ENCODE measurements at places on chromosomes 12 and 14.

- DNase-seq: no peak
Observed at GRCh38 chr12:109868182-109869051, 11.9 kb downstream of the GLTP start.

DNA sequence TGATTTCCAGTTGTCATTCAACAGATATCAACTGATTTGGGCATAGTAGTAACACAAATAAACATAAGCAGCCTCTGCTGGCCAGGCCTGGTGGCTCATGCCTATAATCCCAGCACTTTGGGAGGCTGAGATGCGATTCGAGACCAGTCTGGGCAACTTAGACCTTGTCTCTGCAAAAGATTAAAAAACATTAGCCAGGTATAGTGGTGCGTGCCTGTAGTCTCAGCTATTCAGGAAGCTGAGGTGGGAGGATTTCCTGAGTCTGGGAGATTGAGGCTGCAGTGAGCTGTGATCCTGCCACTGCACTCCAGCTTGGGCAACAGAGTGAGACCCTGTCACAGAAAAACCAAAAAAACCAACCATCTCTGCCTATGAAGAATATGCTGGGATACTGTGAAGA, 7.1 kb downstream of the METAP2 start:
- DNase-seq: no peak

GRCh38 chr12:104544836-104545235, 88.1 kb downstream of the CHST11 start:
- no peak for DNase-seq

DNA sequence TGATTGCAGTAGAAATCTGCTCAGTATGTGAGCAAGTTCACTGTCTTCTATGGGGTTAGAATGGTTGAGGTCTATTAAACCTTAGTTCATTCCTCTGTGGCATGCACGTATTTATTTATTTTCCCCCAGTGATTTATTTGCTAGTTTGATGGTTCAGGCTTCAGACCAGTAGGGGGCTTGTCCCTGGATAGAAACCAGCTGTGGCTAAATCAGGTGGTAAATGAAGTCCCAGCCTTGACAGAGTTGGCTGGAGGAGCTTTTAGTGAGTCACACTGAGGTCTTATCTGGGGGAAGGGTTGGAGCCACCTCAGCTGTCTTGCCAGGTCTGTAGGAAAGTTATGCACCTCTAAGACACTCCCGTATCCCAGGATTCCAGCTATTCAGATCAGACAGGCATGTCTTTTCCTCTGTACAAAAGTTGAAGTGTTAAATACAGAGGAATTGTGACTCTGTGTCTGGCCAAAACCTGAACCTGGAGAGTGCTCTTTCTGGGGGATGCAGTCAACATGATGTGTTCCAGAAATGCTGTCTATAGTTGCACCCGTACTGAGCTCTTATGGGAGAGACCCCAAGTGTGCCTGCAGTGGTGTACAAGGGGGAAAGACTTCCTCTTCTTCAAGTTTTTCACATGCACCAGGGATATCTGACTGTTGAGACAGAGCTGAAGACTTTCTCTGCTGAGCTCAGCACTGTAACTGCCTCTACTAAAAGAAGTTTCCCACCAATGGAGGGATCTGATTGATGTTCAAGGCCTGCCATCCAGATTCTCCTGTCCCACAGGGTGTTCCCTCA, 1322.1 kb downstream of the TMEM121 start:
- no peak for DNase-seq

GRCh38 chr12:28121433-28121832, 68.8 kb upstream of the CCDC91 start:
- DNase-seq: no peak

GRCh38 chr14:89466484-89466883, 49.5 kb upstream of the FOXN3 start:
- no peak for DNase-seq

DNA sequence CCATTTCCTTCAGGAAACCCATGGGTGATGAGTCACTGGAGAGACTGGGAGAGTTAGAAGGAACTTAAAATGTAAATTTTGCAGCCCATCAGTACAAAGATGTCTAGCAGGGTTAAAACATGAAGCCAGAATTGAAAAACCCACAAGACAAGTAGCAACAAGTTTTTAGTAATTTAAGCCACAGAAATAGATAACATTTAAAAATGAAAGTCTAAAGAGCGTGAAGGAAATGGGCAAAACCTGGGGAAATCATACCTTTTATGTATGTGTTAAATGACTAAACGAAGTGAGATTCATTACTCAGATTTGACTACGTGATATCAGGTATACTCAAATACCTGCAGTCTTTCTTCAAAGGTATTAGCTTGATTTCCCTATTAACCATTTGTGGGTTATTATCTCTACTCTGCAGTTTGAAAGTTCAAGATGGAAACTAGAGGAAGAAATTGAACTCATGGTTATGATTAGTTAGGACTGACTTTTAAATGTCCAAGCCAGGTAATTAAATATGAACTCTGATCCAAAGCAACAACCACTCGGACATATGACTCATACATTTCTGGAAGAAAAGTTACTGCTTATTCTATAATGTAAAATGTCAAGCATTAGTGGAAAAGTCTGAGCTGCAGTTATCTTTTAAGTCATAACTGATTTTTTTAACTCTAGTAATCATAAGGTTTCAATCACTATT, 84.1 kb downstream of the ITPR2 start:
- peak; percentile 71 for DNase-seq

DNA sequence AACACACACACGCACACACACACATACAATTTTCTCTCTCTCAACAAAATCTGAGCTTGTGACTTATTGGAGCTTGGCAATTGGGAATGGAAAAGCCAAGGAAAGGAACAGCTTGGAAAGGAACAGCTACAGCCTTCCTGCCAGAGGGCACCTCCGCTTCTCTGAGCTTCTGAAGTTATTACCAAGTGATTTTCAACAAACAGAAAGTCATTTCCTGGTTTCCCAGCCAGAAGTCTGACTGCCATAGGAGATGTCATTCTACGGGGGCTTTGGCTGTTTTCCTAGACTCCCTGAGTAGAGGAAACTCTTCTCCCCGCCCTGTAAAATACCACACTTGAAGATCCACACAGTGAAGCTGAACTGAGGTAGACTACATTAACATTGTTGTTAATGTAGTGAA, 198.3 kb downstream of the CFAP54 start:
- no peak for DNase-seq

DNA sequence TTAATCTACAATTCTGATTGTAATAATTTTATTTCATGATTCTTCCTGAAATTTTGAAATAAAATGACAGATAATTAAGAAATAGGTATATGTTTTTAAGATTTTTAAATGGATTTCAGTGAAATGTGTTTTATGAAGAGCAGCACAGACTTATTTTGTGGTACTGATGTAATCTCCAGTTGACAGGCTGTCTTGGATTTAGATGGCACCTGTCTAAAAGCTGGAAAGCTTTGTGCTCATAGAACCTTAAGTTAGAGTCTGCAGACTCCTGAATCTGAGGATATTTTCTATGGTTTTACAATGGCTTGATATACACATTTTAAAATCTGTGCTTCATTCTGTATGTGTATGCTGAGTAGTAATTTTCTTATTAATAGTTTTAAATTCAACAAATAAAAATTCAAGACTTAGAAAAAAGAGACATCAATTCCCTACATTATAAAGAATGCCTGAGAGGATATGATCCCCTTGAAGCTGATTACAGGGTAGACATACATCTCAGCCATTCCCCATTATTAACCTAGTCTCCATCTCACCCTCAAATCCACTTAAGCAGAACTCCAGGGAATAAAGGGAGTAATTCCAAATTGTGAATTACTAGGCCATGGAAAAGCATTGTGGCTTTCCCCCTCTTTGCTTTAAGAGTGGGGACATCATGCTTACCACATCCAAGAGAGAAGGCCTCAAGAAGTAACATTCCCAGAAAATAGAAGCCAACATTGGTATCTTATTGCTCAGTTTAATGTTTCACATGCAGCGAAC, 33.7 kb upstream of the ACSS3 start:
- no peak for DNase-seq

DNA sequence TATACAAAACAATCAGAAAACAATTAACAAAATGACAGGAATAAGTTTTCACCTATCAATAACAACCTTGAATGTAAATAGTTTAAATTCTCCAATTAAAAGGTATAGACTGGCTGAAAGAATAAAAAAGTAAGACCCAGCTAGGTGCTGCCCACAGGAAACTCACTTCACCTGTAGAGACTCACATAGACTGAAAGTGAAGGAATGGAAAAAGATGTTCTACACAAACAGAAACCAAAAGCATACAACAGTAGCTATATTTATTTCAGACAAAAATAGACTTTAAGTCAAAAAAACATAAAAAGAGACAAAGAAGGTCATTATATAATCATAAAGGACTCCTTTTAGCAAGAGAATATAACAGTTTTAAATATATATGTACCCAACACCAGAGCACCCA, 152.4 kb upstream of the PWP1 start:
- DNase-seq: no peak

GRCh38 chr14:48323665-48324064, 648.3 kb upstream of the MDGA2 start:
- no peak for DNase-seq

GRCh38 chr12:92558215-92558773, 144.5 kb upstream of the PLEKHG7 start:
- no peak for DNase-seq

- DNase-seq: no peak
Observed at GRCh38 chr14:23079716-23080115, 15.2 kb downstream of the ACIN1 start.

DNA sequence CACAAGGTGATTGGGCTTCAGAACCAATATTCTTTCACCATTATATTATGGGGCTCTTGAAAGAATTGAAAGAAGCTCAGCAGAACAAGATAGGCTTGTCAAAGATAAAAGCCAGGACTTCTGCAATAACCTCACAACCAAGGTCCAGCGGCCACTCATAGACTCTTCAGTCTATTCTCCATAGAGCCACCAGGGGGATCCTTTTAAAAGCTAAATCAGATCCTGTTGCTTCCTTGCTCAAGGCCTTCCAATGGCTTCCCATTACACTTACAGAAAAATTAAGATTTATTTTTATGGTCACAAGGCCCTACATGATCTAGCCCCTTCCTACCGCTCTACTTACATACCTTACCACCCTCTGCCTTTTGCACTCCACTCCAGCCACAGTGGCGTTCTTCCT, 169.6 kb downstream of the C12orf42 start:
- no peak for DNase-seq

DNA sequence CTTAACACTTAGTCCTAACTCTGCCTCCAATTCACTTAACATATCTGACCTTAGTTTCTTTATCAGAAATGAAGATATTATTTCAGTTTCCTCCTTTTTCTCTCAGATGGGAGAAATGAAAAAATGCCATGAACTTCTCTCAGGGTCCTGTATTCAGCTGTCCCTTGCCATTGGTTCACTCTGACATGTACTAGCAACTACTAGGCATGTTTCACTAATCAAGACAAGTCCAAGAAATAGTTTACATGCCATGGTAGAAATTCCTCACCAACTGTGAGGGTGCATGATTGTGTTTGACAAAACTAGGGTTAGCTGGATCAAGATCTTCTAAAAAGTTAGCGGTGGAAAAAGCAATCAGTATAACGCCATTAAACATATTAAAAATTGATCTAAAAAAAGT, 7.0 kb upstream of the ATXN7L3B start:
- no peak for DNase-seq

- DNase-seq: no peak
Observed at GRCh38 chr14:103318750-103319419, 15.2 kb upstream of the EIF5 start.

DNA sequence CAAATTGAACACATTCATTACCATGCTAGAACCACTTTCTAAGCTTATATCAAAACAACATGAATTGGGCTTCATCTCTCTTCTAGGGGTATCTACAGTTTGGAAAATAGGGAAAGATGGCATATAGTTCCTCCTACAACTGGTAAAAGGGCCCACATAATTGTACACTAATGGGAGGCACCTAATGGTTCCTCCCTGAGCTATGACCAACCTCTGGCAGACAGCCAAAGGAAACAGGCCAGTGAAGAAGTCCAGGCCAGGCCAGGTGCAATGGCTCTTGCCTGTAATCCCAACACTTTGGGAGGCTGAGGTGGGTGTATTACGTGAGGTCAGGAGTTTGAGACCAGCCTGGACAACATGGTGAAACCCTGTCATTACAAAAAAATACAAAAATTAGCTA, 23.2 kb upstream of the APOF start:
- DNase-seq: no peak

GRCh38 chr12:61385771-61386170, 874.4 kb upstream of the USP15 start:
- DNase-seq: no peak

DNA sequence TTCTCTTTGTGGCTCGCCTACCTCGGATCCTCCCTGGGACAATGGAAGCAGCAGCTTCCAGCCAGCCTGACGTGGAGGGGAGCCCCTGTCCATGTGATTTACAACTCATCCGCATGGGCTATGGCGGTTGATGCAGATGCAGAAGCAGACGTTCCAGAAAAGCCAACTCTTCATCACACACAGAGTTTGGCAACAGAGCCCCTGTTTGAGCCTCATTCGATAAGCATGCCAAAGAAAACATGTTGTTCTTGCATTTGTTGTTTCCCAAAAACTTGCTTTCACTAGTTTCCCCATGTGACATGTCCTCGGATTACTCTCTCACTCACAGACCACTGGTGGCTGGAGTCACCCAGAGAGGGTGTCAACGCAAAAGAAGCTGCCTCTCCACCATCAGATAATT, 16.4 kb upstream of the TC2N start:
- DNase-seq: no peak

GRCh38 chr14:76993752-76994151, 34.8 kb downstream of the IRF2BPL start:
- DNase-seq: no peak

DNA sequence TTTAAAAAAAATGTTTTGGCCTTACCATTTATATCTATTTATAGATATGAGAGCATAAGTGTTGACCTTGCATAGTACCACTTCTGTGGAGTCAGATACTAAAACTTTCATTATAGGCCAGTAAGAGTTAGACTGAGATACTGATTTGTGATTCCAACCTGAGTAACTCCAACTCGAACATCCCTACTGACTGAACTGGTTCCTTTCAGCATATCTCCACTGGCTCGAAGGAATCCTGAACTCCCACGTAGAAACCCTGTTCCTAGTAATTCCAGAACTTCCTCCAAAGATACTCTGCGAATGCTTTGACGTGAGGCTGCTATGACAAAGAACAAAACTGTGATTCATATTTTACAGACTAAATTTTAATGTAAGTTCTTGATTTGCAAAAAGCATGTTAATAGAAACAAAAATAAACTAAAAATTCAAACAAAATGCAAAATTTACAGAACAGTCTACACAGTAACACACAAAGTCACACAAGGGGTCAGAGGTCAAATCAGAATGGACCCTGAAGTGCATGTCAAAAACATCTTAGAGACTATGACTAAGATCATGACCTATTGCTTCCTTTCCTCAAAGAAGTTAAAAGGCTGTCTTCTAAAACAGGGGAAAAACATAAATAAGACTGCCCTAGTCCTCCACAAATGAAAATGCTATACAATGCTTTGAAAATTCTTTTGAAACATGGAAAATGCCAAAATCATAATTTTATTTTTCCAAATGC, 31.5 kb downstream of the HEATR5A start:
- no peak for DNase-seq

- no peak for DNase-seq
Observed at GRCh38 chr14:105865266-105865903, 339.0 kb downstream of the TMEM121 start.

All from smooth muscle cell of the brain vasculature (primary cell).